ENCODE measurements at places on chromosomes 13 and 19. TPM values are rescaled to one million over a fixed set of nuclear protein-coding genes. Genes with fewer than 3 reads are reported as not detected.
A peak's percentile ranks its signal among the peaks of the same experiment; 100 is the strongest.

Gene FGF21
- not detected for polyA plus RNA-seq

- no peak for DNase-seq
Measured at GRCh38 chr13:52371736-52372247, 34.2 kb downstream of the THSD1 start.

GRCh38 chr13:101308247-101309013 is 107.9 kb downstream of the NALCN start:
- DNase-seq: no peak

DNA sequence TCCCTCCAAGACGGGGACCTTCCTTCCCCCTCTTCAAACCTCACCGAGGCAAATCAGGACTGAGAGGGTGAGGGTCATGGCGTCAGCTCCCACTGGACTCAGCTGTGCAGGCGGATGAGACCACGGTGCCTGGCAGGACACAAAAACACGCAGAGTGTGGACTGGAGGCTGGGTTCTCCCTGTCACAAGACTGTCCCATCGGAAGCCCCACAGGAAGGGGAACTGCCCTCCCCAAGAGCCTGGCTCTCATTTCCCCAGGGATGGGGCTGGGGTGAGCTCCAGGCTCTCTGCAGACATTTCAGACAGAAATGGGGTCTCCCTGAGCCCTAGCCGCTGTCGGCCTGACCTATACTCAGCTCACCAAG is at the start of gene LILRB5:
TSS of gene LILRB5 (minus strand) at position 158 of the 365 bp plus-strand sequence. CDS start at position 78, 80 bp downstream.
- no peak for DNase-seq

GRCh38 chr19:35265900-35266519 is 2.8 kb upstream of the USF2 start:
- DNase-seq: no peak

Gene HNRNPUL1
- 145 TPM for polyA plus RNA-seq

- DNase-seq: no peak
Measured at GRCh38 chr13:25575562-25575961, 203.8 kb downstream of the ATP8A2 start.

- DNase-seq: no peak
Measured at GRCh38 chr13:107788464-107789165, 426.7 kb downstream of the LIG4 start.

Gene LRRC4B
- polyA plus RNA-seq: 8.5 TPM

- DNase-seq: peak; percentile 88
Measured at GRCh38 chr13:97855570-97856303, 97.7 kb upstream of the IPO5 start.

Gene AMH
- polyA plus RNA-seq: 6.1 TPM

- DNase-seq: no peak
Measured at GRCh38 chr13:24038405-24038804, 122.1 kb upstream of the SPATA13 start.

GRCh38 chr19:19687090-19687489 is 18.5 kb downstream of the ZNF101 start:
- DNase-seq: no peak

DNA sequence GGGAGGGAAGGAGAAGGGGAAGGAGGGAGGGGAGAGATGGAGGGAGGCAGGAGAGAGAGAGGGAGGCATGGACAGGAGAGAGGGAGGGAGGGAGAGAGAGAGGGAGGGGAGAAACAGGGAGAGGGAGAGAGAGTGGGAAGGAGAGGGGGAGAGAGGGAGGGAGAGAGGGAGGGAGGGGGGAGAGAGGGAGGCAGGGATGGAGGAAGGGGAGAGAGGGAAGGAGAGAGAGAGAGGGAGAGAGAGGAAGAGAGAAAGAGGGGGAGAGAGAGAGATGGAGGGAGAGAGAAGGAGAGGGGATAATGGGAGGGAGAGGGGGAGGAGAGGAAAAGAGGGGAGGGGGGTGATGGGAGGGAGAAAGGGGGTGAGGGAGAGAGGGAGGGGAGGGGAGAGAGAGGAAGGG is 86.8 kb upstream of the VSTM2B start:
- no peak for DNase-seq

Gene CCDC8
- polyA plus RNA-seq: 63.1 TPM

- no peak for DNase-seq
Measured at GRCh38 chr19:55212447-55212846, 3.1 kb upstream of the PTPRH start.

Gene EDDM13
- polyA plus RNA-seq: 1.8 TPM

GRCh38 chr13:114263578-114263977 is 17.8 kb upstream of the UPF3A start:
- no peak for DNase-seq

Gene VRK3
- 18.1 TPM for polyA plus RNA-seq

DNA sequence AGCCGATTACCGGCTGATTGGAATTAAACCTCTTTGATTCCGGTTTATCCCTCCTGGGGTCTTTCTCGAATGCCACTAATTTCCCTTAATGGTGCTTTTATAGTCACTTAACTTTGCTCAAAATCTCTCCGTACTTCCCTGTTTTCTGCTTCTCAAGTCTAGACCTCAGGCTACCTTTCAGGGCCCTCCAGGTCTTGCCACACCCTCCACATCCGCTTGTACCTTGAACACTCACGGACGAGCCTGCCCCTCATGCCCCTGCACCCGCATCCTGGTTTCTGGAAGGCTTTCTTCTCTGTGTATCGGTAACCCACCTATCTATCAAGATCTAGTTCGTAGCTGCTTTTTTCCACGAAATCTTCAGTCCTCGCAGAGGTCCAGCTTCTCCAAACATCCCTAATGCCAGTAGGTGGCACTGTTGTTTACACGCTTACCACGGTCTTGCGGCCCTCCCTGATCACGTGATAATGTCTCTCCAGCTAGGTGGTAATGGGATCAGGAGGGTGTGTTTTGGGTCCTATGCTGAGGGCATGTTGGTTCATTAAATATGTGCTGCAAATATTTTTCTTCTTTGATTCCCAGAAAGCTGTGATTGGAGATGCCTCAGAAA is 13.8 kb downstream of the ATP12A start:
- no peak for DNase-seq

GRCh38 chr13:44431150-44431549 is 57.5 kb downstream of the SERP2 start:
- DNase-seq: no peak

- no peak for DNase-seq
Measured at GRCh38 chr13:27339299-27339698, 68.7 kb downstream of the RASL11A start.

DNA sequence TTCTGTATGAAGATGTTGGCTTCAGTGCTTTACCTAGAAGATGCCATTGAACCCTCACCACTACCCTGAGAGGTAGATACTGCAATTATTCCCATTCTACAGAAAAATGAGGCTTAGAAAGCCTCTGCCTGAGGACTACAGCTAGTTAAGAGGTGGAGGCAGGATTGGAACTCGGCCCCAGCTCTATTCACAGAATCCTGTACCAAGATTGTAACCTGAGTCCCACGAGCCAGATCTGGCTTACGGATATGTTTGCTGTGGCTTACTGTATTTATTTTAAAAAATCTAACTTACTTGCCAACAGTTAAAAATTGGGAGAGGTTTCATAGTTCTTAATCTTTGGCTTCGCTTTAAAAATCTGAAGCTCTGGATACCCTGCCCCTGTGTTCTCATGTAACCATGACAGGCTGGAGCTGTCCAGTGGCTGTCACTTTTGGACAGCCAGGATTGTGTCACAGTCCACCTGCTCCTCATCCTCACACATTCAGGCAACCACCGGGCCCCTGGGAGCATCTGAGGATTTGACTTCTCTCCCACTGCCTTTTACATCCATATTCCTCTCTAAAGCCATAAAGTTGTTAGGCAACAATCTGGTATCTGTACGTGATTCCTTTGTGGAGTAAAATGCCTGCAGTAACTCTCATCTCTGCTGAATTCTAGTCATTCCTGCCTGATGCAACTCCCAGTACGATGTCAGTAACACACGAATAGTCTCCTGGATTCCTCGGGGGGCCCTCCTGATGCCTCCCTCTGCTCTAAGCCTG is 160.8 kb upstream of the SERP2 start:
- DNase-seq: no peak

Gene PSG6
- polyA plus RNA-seq: 0.16 TPM

DNA sequence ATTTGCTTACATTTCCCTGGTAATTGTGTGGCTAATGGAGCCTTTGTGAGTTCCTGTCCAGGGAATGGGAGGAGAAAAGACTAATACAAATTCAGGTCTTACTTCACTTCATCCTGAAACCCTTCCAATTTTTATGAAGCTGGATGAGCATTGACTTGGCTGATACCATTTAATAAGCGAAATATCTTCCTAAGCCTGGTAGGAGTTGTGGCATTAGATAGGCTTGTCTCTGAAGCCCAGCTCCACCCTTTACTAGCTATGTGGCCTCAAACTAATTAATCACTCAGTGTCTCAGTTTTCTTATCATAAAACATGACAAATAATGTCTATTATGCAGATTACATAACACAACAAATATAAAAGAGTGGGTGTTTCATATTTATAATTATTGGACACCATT is 106.3 kb downstream of the FGF9 start:
- DNase-seq: no peak

DNA sequence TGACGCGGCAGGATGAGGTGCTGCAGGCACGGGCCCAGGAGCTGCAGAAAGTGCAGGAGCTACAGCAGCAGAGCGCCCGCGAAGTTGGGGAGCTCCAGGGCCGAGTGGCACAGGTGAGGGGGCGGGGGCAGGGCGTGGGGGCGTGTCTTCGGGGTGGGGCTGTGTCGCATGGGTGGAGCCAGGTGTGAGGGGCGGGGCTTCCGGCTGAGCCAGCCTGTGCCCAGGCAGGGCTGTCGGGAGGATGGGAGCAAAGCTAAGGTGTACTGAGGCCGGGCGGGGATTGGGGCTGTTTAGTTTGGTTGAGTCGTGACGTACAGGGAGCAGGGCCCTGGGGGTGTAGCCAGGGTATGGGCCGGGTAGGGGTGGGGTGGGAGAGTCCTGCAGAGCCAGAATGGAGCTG is 62.3 kb downstream of the KCNC3 start:
- no peak for DNase-seq

GRCh38 chr19:16836115-16837034 is 7.2 kb downstream of the SIN3B start:
- DNase-seq: no peak

Gene FBXO17
- polyA plus RNA-seq: 30.9 TPM

Gene ZNF225
- 4.0 TPM for polyA plus RNA-seq

Gene ZNF543
- polyA plus RNA-seq: 5.5 TPM

- DNase-seq: no peak
Measured at GRCh38 chr19:10339380-10339960, at the start of gene ICAM3. Gene ICAM3 (minus strand): TSS chr19:10339624. CDS start chr19:10339614, 10 bp downstream.

DNA sequence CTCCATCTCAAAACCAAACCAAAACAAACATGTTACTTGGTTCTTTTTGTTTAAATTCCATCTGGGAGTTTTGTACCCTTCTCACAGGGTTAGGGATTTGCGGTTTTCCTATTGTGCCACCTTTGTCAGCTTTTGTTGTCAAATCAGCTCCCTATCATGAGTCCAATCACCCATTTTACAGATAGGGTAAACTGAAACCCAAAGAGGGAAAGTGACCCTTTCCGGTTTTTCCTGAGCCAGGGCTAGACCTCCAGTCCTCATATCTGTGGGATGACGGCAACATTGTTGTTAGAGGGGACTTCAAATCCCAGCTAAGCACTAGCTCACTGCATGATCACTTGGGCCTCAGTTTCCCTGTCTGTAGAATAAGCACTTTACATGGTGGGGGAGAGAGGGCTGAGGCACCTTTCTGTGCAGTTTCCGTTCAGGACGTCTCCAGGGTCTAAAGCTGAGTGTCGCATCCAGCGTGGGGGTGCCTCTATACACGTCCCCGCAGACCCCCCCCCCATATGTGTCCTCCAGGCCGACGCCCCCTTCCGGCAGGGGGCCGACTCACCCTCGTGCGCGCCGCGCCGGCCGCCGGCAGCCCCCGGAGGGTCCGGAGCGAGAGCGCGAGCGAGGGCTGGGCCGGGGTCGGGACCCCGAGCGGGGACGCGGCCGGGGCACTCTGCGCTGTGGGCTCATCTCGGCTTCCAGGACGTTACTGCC is 3.9 kb downstream of the CCDC194 start:
- DNase-seq: no peak

DNA sequence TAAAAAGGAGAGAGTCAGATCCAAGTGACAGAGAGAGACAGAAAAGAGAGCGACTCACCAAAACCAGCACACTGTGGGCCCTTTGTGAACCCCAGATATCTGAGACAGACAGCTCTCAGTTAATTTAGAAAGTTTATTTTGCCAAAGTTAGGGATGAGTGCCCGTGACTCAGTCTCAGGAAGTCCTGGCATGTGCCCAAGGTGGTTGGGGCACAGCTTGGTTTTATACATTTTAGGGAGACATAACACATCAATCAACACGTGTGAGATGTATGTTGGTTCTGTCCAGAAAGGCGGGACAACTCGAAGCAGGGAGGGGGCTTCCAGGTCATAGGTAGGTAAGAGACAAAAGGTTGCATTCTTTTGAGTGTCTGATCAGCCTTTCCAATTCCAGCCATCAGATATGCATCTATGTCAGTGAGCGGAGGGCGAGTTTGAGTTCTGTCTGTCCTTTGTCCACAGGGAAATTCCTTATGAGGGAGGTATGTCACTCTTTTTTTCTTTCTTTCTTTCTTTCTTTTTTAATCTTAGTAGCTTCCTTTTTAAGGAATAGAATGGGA is 37.2 kb upstream of the ATP11A start:
- DNase-seq: no peak

GRCh38 chr13:59513686-59514085 is 650.0 kb downstream of the DIAPH3 start:
- no peak for DNase-seq

GRCh38 chr13:52809310-52809769 is 39.1 kb downstream of the PCDH8 start:
- peak; percentile 11 for DNase-seq

Gene HPN
- polyA plus RNA-seq: 0.23 TPM

Gene MEGF8
- polyA plus RNA-seq: 30.3 TPM

- DNase-seq: no peak
Measured at GRCh38 chr13:51134763-51135365, 23.8 kb upstream of the C13orf42 start.

All from forelimb muscle (tissue), 1 donor.